ENCODE measurements at places on chromosomes 4 and X.

GRCh38 chr4:145523117-145523516 lies 41.5 kb downstream of the SMAD1 start:
- no peak for DNase-seq

DNA sequence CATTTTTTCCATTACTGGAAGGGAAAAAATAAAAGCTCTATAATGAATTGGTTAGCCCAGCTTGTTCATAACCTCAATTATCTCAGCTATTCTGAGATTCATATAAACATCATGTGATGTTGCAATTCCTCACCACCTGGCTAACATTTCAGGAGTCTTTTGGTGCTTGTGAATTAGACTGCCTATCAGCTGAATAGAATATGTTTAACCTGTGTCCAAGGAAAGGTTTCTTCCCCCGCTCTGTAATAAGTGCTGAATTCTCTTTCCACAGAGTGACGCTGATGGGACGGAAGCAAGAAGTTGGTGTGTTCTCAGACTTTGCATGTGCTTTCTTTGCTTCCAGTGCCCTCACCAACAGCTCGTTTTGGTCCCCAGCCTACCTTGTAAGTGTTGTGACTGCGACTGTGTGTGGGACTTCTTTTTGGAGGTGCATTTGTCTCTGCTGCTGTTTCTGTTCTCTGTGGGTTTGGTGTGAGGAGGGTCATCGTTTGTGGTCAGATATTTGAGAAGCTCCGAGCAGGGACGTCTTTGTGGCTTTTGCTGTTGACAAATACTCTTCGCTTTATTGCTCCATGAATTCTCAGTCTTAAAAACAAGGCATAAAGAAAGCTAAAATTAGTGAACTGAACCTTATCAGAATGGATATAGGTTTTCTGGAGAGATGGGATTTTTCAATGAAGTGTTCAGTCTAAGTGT lies 61.7 kb downstream of the PPARGC1A start:
- DNase-seq, result no peak

DNA sequence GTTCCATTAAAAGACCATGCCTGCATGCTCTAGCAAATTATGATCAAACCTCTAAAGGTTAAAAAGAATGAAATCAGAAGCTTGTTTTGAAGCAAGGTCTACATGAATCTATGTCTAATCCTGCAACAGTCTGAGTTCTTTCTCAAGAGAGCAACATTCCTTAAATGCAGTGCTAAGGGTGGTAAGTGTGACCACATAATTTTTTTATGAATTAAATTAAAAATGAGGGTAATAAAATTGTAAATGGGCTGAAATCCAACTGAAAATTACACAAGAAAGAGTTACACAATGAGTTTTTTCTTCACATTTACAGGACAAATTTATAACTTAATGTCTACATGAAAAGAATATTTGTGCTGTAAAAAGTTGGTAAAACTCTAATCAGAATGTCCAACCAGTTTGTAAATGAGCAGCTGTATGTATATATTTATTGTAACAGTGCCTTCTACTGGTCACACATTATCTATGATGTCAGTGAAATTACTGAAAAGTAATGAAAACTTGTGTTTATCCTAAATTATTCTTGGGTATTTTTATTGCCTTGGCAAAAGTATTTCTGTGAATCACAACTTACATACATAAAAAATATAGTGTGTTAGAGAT lies 336.3 kb upstream of the PITX2 start:
- no peak for DNase-seq

DNA sequence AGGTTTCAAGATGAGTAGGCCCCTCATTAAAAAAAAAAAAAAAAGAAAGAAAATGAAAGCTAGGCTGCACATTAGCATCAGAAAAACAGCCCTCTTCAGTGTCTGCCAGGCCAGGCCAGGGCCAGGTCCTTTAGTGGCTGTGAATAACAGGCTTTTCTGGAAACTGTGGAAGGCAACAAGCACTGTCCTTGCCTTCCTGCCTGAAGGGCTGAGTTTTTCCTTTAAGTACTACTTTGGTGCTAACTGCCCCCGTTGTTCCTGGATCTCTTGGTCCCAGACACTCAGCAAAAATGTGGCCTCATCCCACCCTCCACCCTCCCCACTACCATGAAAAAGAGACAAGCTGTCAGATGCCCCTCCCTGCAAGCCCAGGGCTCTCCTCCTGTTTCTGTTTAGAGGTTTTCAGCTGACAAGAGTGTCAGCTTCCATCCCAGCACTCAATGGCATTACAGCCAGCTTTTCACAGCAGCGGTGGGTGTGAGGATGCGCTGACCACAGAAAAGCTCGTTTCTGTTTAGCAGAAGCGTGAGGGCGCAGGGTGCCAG lies 174.2 kb downstream of the NHS start:
- no peak for DNase-seq

- no peak for DNase-seq
These were observed 131.2 kb upstream of the KIT start for GRCh38 chr4:54526560-54526959.

DNA sequence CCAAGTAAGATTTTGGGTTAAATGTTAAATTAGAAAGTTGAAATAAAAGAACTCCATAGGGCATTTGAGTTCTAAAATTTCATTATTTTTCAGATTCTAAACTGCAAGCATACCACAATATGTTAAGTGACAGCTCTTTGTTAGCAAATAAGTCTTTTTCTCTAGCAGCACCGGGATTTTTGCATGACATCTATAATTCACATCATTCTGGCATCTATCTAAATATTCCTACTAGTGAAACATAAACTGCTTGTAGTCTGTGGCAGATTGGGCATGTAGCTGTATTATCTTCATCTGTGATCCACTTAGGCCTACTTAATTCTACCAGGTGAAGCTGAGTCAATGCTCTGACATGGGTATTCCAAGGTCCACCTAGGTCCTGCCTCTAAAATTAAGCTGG lies 32.1 kb upstream of the KLHL13 start:
- no peak for DNase-seq

DNA sequence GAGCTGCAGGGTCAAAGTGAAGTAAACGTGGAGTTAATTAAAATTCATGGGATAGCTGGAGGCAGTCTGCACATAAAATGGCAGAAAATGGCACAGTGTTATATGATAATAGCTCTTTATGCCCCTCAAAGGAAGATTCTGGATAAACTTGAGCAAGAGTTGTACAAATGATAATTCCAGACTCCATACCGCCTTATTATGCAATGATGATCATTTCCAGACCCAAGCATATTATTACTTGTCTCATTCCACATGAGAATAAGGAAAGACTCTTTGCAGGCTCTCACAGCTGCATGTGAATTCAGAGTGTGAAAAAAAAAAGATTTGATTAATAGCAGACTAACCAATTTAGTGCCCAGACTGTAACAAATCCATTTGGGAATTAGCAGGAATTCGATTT lies 105.4 kb downstream of the STK32B start:
- no peak for DNase-seq

- DNase-seq, result no peak
These were observed 10.6 kb downstream of the SULT1E1 start for GRCh38 chr4:69849297-69849696.

DNA sequence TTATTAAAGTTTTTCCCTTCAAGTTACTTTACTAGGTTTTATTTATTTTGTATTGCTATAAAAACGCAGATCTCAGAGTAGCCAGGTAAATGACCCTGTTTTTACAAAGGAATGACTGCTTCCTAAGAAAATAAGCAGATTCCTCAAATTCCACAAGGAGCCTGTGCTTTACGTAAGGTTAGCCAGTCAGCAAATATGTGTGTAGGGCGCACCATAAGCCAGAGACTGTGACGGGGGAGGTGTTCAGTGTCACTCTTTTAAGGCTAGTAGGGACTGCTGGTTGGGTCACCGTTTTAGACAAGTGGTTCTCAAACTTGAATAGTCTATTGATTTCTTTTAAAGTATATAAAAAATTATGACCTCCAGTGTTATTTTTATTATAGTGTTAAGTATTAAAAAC lies 119.9 kb downstream of the ANK2 start:
- no peak for DNase-seq

Data from kidney capillary endothelial cell (primary cell).